Astrocyte (in vitro differentiated cells and primary cell): ENCODE measurements at places on chromosomes 2 and 18. TPM values are rescaled to one million over a fixed set of nuclear protein-coding genes. Genes with fewer than 3 reads are reported as not detected.
A peak's percentile ranks its signal among the peaks of the same experiment; 100 is the strongest.

The PID1 gene
- total RNA-seq: 10.7 and 13.6 TPM in 2 replicates

The MAP4K4 gene
- total RNA-seq: 204 and 231 TPM in 2 replicates

DNA sequence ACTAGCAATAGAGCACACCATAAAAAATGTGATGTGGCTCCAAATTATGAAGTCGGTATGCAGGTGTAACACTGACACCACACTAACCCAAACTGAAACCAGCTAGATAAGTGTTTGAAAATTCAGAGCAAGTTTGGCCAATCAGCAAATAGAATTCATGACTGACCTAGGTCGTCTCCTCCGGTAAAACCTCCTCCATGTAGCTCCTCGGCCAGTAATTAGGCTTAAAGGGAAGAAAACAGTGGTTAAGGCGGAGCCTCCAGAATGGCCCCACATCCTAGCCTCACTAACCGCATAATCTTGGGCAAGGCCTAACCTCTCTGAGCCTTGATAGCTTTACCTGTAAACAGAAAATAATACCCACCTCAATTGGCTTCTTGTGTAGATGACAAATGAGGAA, 30.1 kb downstream of the C1D start:
- H3K27me3 ChIP-seq: no peaks in the 10 kb centered on the region
- no peak overlapping the region for H3K27ac ChIP-seq
- H3K36me3 ChIP-seq: no peaks in the 10 kb centered on the region
- H3K4me1 ChIP-seq: no peaks in the 10 kb centered on the region
- H3K4me3 ChIP-seq: no peak overlapping the region
- no peak for DNase-seq

The LRRC30 gene
- not detected in 2 replicates for total RNA-seq

DNA sequence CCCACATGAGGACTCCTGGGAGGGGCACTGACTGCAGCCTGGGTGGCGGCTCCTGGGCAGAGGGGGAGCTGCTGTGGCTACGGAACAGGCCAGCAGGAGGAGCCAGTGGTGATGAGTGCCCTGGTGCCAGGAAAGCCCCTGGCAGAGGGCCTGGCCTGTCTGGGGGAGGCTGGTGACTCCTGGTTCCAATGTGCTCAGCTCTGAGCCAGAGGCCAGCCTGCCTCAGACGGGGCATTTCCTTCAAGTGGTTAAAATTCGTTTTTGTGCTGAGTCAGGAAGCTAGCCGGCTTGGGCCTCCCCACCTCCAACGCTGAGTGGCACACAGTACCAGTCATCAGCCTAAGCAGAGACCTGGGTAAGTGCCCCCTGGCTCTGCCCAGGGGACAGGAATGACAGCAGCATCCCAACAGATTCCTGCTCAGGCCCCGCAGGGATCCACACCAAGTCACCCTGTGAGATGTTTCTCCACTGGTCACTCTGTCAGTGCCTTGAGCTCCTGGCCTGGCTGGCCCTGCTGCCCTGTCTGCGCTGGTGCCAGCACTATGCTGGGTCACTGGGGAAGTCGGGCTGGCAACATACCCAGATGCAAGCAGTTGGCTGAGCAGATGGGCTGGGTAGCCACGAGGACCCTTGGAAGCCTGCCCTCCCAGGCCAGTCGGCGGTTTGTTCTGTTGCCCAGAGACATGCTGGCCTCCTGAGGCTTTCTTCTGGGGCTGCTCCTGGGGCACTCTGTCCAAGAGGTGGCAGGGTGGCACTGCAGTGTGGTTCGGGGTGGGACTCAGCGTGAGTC, 7.1 kb upstream of the KLF11 start:
- no peaks in the 10 kb centered on the region for H3K36me3 ChIP-seq
- H3K4me1 ChIP-seq: peaks cover 5% of the 10 kb centered on the region
- no peak overlapping the region for H3K4me3 ChIP-seq
- H3K27ac ChIP-seq: no peak overlapping the region
- DNase-seq: peak; percentile 45
- H3K27me3 ChIP-seq: peaks cover 2% of the 10 kb centered on the region

DNA sequence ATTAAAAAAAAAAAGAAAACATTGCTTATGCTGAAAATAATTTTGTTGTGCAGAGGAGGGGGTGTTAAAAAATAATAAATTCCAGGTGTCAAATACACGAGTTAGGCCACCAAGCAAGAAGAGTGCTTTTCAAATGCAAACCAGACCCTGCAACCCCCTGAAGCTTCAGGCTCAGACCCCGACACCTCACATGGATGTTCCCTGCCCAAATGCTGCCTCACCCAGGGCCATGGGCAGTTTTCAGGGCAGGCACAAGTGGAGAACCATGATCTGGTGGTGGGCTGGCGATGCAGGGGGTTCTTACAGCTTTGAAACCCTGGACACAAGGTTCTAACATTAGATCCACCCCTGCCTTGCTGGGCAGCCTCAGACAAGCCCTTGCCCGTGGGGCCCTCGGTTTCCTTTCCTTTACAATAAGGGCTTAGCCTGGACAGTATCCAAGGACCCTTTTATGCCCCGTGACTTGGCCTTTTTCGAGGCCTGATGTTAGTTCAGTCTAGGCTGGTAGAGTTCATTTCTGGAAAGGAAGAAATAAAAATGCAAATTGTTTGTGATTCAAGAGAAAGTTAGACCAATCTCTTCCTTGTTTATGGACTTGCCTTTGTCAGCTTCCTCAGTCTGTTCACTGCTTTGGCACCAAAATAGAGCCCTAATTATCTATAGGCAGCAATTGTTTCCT, 168.7 kb downstream of the DDX1 start:
- no peaks in the 10 kb centered on the region for H3K4me1 ChIP-seq
- no peak overlapping the region for H3K27ac ChIP-seq
- H3K36me3 ChIP-seq: no peaks in the 10 kb centered on the region
- H3K4me3 ChIP-seq: no peak overlapping the region
- no peak for DNase-seq
- H3K27me3 ChIP-seq: no peaks in the 10 kb centered on the region
